ENCODE measurements at places on chromosomes 3 and 15.

GRCh38 chr3:196569003-196569516, 600 bp downstream of the FBXO45 start:
- peak; percentile 20 for DNase-seq

DNA sequence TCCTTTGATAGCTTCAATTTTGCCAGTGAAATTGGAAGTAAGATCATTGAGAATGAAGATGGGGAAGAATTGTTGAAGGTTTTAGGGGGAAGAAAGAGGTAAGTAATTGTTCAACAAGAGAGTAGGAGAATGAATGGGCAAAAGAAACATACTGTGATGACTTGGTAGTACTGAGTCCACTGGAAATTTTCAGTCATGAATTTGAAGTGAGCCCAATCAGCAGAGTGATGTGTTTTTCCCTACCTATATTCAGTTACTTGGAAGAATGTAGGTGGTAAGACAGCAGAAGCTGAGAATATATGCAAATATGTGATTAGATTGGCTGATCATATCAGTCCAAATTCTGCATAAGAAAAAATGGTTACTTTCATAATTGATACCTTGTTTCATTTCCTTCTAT, 569.6 kb downstream of the AGBL1 start:
- no peak for DNase-seq

- DNase-seq = no peak
Measured at GRCh38 chr15:98875309-98875708, 132.3 kb downstream of the PGPEP1L start.

- no peak for DNase-seq
Measured at GRCh38 chr3:42230860-42231259, 35.1 kb downstream of the CCK start.

- peak; percentile 76 for DNase-seq
Measured at GRCh38 chr3:49465270-49466034, 4.6 kb upstream of the DAG1 start.

DNA sequence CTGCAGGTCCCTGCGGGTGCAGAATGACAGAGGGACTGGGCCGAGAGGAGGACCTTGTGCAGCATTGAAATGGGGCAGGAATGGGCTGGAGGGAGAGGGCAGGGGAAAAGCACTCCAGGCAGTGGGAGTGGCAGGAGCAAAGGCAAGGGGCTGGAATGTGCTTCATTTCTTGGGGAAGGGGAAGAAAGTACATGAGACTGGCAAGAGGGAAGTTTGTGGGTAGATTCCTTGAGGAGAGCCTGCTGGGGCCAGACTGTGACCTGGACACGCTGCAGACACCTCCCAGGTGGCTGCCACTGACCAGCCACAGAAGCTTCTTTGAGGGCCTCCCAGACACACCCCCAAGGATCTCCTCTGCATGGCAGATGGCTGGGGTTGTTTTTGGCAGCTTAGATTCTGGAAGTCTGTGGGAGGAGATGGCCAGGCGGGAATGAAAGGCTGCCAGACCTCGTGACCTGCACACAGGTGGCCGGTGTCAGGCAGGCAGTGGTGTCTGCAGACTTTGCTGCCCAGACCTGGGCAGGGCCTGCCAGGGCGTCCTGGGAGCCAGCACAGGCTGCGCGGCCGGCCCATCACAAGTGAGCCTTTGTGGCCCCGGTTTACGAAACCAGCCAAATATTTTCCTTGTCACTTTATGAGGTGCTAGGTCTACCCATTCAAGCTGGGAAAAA, 53.1 kb downstream of the SPSB4 start:
- no peak for DNase-seq

DNA sequence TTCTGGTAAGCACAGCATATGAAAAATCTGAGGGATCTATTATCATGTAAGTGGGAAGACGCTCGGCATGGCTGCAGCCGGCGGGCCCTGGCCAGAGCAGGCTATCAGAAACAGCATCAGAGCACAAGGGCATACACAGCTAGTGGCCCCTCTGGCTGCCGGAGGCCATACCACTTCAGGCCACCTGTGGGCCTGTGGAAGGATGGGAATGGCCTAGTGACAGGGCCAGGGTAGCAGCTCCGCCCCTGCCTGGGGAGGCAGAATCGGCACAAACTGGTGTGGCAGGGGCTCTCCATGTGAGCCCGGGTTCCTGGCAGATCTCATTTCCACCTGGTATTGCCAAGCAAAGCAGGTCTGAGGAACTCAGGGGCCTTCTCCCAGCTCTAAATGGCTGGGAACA, 46.4 kb downstream of the SH3BP5 start:
- no peak for DNase-seq

DNA sequence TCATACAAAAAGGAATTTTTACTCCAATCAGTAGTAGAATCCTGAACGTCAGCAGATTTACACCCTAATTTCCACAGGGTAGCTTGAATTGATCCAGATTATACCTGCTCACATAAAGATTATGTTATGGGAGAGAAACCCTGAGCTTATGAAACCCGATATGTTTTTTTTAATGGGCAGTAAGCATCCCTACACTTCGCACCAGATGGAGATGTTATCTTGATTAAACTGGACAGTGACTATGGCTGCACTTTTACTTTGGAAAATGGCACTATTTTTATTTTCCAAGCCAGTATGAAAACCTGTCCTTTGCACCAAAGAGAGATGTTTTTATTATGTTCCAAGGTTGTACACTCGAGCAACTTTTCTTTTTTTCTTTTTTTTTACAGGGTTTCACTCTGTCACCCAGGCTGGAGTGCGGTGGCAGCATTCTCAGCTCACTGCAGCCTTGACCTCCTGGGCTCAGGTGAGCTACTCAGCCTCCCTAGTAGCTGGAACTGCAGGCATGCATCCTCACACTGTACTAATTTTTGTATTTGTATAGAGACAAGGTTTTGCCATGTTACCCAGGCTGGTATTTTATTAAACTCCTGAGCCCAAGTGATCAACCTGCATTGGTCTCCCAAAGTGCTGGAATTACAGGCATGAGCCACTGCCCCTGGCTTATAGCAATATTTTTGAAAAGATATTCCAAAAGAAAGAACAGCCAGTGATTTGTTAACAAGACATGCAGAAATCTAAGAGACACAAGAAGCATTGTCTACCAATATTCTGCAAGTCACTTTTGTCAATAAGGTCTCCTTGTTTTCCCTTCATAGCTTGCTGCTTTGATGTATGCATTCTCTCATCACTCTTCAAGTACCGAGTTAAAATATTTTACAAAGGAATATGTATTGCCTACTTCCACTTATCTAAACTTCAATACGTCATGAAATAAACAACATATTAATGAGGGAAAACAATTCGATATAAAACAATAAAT, 1412.6 kb downstream of the ZPLD1 start:
- peak; percentile 2 for DNase-seq

GRCh38 chr3:487614-488013, 291.1 kb downstream of the CHL1 start:
- DNase-seq = no peak

DNA sequence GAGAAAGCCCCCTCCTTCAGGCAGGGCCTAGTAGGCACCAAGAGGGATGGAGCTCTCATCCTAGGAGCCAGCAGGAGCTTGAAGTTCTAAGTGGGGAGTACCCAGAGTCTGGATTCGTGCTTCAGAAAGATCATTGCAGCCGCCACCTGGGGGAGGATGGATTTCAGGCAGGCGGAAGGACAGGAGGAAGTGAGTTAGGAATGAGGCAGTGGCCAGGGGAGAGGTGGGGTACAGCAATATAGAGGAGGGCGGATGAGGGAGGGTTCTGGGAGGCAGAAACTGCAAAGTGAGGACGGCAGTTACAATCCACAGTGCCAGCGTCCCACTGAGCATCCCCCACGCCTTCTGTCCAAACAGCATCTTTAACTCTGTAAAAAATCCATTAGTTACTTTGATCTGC, 65.2 kb upstream of the LINGO1 start:
- no peak for DNase-seq

DNA sequence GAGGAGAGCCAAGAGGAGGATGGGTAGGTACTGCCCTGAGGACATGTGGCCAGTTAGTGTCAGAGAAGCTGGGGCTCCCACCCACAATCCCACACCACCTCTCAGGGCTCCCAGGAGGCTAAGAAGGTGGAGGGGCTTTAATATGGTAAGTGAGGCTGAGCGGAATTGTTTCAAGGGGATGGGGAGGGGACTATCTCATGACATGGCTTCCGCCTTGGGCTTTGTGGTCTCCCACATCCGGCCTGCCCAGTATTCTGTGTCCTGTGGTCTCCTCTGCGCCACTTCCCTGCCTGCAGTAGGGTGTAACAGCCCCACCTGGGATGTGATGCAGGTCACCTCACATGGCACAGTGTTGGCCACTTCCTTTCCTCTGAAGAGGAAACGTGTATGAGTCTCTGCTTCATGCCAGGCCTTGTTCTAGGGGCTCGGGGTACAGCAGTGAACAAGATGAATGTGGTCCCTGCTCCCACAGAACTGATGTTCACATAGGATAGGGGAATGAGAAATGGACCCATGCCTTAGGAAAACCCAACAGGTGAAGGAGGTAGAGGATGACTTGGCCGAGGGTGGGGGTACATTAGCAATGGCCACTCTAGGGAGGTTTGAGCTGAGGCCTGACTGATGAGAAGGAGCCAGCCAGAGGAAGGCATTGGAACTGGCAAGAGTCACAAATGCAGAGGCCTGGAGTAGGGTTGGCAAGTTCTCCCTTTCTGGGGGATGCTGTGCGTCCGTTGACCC, 3.2 kb downstream of the NEIL1 start:
- no peak for DNase-seq

- DNase-seq = no peak
Measured at GRCh38 chr15:52186651-52187486, 4.3 kb downstream of the GNB5 start.

DNA sequence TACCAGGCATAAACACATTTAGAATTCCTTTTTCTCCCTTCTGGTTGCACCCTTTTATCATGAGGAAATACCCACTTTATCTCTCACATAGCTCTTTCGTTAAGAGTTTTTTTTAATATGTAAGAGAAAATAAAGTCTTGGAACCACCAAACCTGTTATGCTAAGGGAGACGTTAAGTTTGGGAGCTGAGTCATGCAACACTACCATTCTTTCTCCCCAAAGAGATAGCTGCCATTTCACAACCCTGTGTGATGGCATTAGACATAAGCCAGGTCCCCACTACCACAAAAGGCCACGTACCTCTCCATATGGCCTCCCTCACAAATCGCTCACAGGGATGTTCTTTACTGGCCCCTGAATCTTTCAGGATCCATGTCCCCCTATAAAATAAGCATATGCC, 7.6 kb upstream of the NIPA1 start:
- no peak for DNase-seq

GRCh38 chr15:86028961-86029360, 50.7 kb upstream of the AGBL1 start:
- DNase-seq = no peak

GRCh38 chr3:73652896-73653295, 28.2 kb upstream of the PDZRN3 start:
- DNase-seq = no peak

- no peak for DNase-seq
Measured at GRCh38 chr15:98823012-98823458, 174.7 kb downstream of the IGF1R start.

DNA sequence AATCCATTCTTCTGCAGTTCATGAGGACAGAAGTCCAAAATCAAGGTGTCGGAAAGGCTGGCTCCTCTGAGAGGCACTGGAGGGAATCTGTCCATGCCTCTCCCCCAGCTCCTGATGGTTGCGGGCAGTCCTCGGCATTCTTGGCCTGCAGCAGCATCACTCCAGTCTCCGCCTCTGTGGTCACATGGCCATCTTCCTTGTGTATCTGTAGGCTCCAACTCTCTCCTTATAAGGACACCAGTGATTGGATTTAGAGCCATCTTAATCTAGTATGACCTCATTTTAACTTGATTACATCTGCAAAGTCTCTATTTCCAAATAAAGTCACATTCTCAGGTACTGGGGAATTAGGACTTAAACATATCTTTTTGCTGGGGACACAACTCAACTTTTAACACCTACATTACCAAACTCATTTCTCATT, 56.0 kb upstream of the FLNB start:
- peak; percentile 78 for DNase-seq
